ENCODE measurements at places on chromosomes 4 and X. TPM values are rescaled to one million over a fixed set of nuclear protein-coding genes. Genes with fewer than 3 reads are reported as not detected.
A peak's percentile ranks its signal among the peaks of the same experiment; 100 is the strongest.

DNA sequence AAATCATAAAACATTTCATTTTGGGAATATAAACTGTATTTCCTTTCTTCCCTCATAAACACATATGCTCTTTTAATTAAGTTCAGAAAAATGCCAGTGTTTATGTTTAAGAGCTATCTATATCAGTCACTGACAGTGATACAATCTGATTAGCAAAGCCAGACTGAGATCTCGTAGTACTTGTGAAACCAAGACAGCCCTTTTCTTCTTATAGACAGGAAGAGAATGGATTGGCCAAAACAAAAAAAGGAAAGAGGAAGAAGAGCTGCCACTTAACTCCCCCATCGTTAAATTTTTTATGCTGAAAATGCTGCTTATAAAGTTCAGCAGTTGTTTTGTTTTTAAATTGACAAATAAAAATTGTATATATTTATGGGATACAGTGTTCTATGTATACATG lies 87.4 kb downstream of the PLAC1 start:
- DNase-seq, result no peak

DNA sequence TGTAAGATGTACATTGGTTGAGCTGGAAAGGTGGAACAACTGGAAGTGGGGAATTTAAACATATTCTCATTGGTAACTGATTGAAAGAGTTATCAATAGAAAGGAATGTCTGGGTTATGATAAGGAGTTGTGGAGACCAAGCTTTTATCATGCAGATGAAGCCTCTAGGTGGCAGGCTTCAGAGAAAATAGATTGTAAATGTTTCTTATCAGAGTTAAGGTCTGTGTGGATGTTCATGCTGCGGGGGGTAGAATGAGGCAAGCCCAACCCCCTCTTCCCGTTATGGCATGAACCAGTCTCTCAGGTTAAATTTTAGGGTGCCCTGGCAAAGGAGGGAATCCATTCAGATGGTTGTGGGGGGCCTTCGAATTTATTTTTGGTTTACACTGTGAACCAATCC lies 16.0 kb downstream of the ARSD start:
- DNase-seq, result no peak

GRCh38 chr4:122481766-122482405 lies 25.4 kb upstream of the IL2 start:
- DNase-seq, result no peak

DNA sequence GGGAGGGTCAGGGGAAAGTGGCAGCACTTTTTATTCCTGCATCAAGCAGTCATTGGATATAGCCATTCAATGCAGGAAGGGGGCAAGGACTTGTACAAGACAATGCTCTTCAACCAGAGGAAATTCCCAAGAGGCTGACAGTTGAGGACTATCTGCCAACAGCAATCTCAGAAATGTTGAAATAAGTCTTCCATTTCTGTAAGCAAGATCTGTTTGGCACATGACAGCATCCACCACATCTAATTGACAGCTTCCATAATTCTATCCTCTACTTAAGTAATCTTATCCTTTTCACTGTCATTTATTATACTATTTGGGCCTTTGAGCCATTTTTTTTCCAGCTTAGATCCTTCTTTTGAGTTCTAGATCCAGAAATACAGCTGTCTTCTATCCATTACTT lies 110.7 kb downstream of the CFAP299 start:
- no peak for DNase-seq

The ADAMTS3 gene
- total RNA-seq, result 6.7 TPM

The SAGE1 gene
- not detected for total RNA-seq

GRCh38 chrX:77014377-77015372 lies 432.5 kb upstream of the FGF16 start:
- peak; percentile 84 for DNase-seq

GRCh38 chr4:54660591-54660990 lies 2.8 kb downstream of the KIT start:
- no peak for DNase-seq

GRCh38 chrX:120671963-120672362 lies 42.1 kb upstream of the C1GALT1C1 start:
- DNase-seq, result no peak

DNA sequence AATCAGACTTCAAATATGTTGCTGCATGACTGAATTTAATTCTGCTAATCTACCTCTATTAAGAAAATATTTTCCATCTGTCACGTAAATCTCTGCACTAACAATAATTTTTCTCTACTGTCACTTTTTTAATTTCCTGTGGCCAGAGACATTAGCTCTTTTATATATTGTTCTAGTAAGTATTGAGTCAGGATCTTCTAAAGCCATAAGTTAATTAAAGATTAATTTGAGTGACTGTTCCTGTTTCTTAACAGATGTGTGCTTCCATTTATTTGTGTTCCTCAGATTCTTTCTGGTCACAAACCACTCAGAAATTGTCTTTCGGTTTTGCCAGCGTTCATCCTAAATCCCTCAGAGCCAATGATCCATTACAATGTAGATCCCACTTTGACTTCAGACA lies 2.4 kb upstream of the SMR3B start:
- no peak for DNase-seq

- no peak for DNase-seq
Observed at GRCh38 chr4:145523117-145523516, 41.5 kb downstream of the SMAD1 start.

- no peak for DNase-seq
Observed at GRCh38 chr4:138632856-138633579, 382.6 kb upstream of the NOCT start.

- DNase-seq, result peak; percentile 4
Observed at GRCh38 chr4:168409089-168409801, 71.0 kb downstream of the DDX60L start.

The HAND2 gene
- total RNA-seq, result 3.4 TPM

DNA sequence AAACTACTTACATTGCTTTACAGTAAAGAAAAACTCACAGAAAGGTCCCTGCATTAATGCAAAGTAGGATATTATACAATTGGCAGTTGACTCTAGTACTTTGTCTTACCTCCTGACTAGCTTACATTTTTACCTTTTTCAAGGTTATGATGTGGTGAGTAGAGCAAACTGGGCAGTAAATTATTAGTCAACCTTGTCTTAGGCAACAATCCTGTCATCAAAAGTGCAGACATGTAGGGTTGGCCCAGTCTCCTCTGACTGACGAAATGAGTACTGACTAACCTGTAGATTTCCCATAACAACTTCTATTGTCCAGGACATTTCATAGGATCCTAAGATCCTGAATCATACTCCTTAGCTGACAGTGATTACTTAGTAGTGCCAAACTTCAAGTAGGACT lies 142.0 kb upstream of the NUDT6 start:
- DNase-seq, result no peak

DNA sequence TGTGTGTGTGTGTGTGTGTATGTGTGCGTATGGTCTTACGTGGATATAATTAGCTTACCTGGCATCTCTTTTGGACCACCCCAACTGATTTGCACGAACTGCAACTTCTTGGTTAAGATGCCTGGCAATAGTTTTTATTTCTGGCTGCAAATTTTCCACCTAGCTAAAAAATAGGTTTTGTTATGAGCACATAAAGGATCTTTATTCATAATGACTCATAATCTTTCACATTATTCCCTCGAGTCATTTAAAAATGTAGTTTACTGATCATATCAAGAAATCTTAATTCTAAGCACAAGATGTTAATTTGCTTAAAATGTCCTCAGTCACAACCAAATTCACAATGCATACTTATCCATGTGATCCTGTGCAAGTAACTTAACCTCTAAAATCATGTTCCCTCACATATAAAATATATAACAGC lies 1.5 kb downstream of the COX18 start:
- no peak for DNase-seq

GRCh38 chr4:73734530-73735001 lies 5.8 kb upstream of the CXCL8 start:
- DNase-seq, result no peak

DNA sequence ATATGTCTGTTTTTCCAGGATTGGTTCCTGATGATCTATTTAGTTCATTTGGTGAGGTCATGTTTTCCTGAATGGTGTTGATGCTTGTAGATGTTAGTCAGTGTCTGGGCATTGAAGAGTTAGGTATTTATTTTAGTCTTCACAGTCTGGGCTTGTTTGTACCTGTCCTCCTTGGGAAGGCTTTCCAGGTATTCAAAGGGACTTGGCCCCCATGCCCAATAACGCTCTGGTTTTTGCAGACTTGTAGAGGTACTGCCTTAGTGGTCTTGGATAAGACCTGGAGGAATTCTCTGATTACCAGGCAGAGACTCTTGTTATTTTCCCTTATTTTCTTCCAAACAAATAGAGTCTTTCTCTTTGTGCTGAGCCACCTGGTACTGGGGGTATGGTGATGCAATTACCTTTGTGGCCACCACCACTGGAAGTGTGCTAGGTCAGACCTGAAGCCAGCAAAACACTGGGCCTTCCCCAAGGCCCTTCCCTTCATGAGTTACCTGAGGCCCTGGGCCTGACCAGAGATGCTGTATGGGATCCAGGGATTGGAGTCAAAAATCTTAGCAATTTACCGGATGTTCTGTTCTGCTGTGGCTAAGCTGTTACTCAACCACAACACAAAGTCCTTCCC lies 63.3 kb upstream of the RXFP1 start:
- DNase-seq, result no peak

GRCh38 chr4:24224446-24224845 lies 334.6 kb upstream of the PPARGC1A start:
- no peak for DNase-seq

The SORBS2 gene
- total RNA-seq, result not detected

DNA sequence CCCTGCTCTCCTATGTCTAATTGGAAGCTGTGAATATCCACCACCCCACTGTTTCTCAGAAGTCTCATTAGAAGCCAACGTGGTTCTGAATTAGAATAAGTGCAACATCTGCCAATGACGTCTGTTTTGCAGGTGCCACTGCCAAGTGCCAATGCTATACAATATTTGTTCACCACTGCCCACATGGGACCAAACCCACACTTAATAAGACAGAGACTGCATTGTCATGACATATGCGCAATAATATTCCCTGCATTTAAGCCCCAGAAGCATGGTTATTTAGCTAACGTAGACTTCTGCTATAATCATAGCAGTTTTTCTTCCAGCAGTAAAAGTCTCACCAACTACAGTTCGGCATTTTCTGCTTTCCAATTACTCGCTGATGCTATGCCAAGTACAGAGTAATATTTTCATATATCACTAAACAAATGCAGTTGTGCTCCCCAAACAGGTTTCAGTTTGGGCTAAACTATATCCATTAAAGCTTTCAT lies 262.5 kb upstream of the PCDH18 start:
- no peak for DNase-seq

GRCh38 chr4:152109531-152110509 lies 349.0 kb upstream of the GATB start:
- DNase-seq, result no peak

DNA sequence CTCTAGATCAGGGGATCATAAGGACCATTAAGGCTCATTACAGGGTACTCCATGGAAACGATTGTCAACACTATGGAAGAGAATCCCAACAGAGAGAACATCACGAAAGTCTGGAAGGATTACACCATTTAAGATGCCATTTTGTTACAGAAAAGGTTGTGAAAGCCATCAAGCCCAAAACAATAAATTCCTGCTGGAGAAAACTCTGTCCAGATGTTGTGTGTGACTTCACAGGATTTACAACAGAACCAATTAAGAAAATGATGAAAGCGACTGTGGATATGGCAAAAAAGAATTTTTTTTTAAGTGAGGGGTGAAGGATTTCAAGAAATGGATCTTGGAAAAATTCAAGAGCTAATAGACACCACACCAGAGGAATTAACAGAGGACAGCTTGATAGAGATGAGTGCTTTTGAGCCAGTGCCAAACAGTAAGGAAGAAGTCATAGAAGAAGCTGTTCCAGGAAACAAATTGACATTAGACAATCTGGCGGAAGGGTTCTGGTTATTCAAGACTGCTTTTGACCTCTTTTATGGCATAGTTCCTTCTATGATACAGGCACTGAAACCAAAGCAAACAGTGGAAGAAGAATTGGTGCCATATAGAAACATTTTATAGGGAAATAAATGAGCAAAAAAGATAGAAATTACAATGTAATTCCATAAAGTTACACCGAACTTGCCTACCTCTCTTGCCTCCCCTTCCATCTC lies 17.3 kb upstream of the LSM6 start:
- no peak for DNase-seq

The PLA2G12A gene
- 22.6 TPM for total RNA-seq

GRCh38 chr4:36054694-36055422 lies 189.5 kb downstream of the ARAP2 start:
- DNase-seq, result no peak

DNA sequence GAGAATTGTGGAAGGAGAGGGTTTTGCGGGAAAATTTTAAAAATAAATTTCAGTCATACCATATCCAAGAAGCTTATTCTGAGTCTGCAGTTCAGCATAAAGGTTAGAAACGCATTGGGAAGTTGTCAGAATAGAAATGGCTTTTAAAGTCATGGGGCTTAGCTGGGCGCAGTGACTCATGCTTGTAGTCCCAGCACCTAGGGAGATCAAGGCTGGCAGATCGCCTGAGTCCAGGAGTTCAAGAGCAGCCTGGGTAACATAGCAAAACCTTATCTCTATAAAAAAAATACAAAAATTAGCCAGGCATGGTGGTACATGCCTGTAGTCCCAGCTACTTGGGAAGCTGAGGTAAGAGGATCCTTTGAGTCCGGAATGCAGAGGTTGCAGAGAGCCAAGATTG lies 3.9 kb upstream of the PLA2G12A start:
- DNase-seq, result no peak

DNA sequence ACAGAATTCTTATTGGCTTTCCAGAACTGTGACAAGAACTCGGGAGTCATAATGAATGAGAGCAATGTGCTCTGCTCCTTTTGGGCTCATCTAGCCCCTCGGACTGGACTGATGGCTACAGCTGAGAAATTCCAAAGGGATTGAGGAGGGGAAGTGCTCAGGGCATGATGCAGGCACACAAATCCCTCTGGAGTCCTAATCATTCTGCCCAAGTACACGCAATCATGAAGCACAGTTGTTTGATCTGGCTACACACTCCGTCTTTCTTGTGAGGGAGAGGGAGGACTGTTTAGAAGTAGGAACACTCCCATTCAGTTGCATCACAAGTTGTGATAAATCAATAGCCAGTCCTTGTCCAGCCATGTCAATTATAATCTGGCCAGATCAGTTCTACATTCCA lies 237.5 kb downstream of the COL25A1 start:
- peak; percentile 69 for DNase-seq

DNA sequence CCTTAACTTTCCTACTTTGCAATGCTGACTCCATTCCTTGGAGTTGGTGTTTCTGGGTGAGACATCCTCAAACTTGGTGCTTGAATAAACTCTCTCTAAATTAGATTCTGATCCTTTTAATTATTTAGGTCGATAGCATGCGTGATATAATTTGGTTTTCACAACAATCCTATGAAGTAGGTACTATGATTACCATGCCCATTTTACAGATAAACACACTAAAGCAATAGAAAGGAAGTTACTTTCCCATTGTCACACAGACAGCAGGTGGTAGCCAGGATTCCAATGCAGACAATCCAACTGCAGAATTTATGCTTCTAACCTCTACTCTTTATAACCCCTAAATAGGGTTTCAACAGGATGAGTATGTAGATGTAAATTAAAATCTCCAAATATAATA lies 21.7 kb upstream of the AASDH start:
- no peak for DNase-seq

- no peak for DNase-seq
Observed at GRCh38 chrX:31909850-31910572, 838.2 kb upstream of the FTHL17 start.

- no peak for DNase-seq
Observed at GRCh38 chrX:53678667-53679066, 7.9 kb downstream of the HUWE1 start.

The S100P gene
- 0.13 TPM for total RNA-seq

The CT45A2 gene
- not detected for total RNA-seq

The ADH1B gene
- not detected for total RNA-seq

GRCh38 chr4:120853161-120853935 lies 69.2 kb downstream of the PRDM5 start:
- no peak for DNase-seq
